ENCODE measurements at places on chromosomes 7 and 10.

DNA sequence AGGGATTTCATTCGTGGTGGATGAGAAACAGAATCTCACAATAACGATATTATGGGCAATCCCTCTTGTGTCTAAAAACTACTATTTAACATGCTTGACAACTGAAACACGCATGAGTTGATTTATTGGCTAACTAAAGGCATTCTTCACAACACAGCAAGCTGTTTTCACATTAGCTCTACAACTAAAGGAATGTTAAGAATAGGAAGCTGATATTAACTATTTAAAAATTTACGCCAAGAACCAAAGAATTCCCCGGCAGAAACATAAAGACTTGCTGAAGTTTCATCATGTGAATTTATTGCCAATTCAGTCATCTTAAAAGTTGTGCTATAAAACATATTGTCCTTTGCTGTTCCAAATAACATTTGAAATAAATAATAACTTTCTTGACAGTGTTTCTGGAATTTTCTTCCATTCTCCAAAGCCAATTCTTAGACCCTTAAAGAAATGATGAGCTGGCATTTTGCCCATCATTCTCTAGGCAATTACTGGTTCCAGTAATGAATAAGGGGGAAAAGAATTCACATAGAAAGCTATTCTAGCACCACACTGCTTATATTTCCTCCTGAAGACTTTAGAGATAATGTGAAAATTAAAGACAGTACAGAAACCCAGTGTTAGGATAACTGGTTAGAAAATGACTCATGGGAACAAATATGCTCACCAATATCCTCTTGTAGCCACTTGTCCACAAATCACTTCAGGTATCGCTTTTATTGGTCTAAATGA is 233.1 kb downstream of the PARD3 start:
- DNase-seq, result no peak

GRCh38 chr10:54622017-54622416 is 179.0 kb downstream of the PCDH15 start:
- no peak for DNase-seq

DNA sequence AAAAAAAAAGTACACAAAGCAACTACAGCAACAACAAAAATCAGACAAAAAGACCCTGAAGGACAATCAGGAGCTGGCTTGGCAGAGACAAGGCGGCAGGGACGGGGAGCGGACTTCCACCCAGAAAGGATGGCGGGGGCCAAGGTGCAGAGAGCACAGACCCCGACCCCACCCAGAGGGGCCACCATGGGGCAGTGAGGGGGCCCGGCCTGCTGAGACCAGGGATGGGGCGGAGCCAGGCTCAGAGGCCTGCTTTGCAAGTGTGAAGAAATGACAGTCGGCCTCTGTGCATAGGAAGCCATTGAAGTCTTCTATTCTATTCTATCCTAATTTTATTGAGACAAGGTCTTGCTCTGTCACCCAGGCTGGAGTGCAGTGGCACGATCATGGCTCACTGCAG is 82.0 kb downstream of the ELFN1 start:
- no peak for DNase-seq

- no peak for DNase-seq
Measured at GRCh38 chr10:35416619-35417312, 80.5 kb downstream of the CCNY start.

DNA sequence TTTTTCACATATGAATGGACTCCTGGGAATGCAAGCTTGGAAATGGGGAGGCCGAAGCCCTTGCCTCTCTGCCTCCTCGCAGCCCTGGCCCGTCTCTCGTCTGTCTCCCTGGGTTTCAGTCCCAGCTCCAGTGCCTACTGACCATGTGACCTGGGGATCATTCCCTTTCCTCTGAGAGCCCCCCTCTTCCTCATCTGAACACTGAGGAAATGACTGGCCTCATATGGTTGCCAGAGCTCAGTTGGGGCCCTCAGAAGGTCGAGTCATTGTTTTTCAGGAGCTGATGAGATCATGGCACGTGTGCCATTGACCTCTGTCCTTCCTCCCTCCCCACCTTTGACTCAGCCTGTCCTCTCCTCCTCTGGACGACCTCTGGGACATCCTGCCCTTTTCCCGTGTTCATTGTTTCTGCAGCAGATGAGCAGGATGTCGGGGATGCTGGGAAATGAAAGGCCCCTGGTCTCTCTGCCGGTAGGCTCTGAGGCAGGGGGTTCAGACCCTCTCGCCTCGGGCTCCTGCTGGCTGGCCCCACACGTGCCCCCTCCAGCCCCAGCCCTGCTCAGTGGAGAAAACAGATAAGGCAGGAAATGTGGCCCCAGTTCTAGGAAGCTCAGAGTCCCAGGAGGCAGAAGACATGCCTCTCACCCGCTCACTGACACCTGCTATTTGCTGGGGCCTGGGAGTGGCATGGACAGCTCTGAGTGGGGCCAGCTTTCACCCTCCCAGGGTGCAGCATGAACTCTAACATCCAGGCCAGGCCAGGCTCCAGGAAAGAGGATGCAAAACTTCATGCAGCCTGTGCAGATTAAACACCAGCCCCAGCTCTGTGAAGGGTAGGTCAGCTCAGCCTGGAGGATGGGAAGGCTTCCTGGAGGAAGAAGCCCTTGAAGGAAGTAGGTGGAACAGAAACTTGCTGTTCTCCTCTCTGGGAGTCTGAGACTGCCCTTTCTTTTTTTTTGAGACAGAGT is 8.3 kb upstream of the PPP1R35 start:
- no peak for DNase-seq

Measured in stimulated activated CD8-positive, alpha-beta memory T cell treated with anti-CD3 and anti-CD28 coated beads, Interleukin-7, amount 100 ng/mL, for 24 hours (primary cell).